ENCODE measurements at places on chromosomes 3 and 15.

DNA sequence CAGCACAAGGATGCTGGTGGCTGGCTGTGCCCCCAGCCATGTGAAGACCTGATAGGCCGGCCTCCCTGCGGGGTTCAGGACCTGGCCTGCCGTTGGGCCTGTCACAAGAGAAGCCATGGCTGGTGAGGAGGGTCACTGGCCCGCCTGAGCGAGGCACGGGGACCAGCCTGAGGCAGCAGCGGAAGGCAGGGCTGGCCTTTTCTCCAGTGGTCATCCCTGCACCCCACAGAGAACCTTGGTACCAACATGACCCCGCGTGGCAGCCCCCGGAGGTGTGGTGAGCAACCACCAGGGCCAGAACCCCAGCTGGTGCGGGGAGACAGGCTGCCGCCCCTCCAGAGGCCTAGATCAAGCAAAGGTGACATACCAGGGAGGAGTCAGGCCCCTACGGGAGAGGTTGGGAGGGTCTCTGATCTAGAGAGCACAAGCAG, 134.1 kb upstream of the MEF2A start:
- no peak for DNase-seq

DNA sequence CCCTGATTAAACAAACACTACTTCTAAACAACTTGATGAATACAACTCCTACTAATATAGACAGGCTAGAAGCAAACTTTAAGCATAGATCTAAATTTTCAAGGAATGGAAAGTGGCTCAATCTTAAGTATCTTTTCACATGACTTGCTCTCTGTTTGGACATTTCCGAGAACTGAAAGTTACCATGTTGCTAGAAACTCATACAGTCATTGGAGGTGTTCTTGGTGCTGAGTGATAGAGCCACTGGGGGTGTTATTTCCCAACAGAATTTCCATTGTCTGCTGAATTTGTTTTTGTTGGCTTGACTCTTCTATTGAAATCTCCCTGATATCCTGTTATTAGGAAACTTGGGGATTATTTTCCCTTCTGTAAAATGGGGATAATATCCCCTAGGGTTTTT, 264.5 kb upstream of the RASGRP1 start:
- no peak for DNase-seq

- DNase-seq: no peak
These were observed 553.8 kb downstream of the MAGI1 start for GRCh38 chr3:65484964-65485363.

- DNase-seq: no peak
These were observed 227.6 kb downstream of the MFSD1 start for GRCh38 chr3:159029306-159030026.

GRCh38 chr3:136008732-136009470, 43.4 kb downstream of the PPP2R3A start:
- DNase-seq: no peak

DNA sequence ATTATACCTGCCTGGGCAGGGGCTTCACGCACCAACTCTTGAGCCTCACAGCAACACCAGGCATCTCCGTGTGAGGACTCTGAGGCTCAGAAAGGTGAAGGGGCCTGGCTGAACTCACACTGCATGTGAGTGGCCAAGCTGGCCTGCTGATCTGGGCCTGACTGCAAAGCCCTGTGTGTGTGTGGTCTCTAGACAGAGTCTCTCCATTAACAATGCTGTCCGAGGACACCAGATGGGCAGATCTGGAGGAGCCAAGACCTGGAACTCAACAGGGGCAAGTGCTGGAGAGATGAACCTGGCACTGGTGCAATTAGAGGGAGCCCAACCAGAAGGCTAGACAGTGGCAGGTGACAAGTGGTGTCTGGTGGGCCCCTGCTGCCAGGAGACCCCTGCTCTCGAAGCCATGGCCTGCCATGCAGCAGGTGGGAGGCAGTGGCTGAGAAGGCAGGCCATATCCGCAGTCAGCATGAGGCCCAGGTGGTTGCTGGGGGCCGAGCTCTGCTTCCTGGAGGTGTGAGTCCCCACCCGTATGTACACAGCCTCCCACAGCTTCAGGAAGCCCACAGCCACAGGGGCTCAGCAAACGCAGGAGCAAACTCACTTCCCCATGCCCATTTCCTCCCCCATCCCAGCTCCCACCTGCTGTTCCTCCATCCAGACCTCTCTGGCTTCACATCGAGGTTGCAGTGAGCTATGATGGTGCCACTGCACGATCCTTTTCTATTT, 39.0 kb downstream of the CYP11A1 start:
- no peak for DNase-seq

- no peak for DNase-seq
These were observed 177.5 kb downstream of the RORA start for GRCh38 chr15:61051569-61052031.

- no peak for DNase-seq
These were observed 409.7 kb downstream of the SOX2 start for GRCh38 chr3:182121401-182121800.

DNA sequence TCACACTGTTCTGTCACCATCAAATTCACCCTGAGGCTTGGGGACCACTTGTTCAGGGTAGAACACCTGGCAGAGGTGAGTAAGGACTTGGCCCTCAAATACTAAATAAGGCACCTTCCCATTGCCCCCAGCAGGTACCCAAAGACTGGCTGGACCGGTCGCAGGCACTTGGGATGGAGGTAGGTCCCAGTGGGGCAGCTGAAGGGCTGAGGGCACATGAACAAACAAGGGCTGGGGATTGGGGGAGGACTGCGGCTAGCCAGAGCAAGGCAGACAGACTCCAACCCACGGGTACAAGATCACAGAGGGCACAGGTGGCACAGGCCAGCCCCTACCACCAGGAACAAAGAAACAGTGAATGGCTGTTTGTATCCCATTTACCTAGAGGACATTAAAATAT, 1.9 kb downstream of the MRPS25 start:
- no peak for DNase-seq

DNA sequence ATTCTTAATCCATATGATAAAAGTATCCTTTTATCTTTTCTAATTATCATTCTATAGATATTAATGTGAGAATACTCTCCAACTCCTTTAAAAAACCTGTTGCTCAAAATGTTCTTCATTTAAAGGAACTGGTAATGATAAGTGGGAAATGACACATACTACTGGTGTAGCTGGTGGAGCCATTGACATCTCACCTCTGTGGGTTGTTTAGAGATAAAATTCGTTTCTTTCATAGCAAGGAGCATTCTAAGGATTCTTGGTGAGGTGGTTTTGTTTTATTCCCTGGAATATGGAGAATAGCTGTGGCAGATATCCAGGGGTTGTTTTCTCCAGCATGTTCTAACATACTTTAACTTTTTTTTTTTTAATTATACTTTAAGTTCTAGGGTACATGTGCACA, 299.8 kb upstream of the THBS1 start:
- DNase-seq: no peak

GRCh38 chr3:17111586-17111985, 226.8 kb downstream of the PLCL2 start:
- DNase-seq: no peak

DNA sequence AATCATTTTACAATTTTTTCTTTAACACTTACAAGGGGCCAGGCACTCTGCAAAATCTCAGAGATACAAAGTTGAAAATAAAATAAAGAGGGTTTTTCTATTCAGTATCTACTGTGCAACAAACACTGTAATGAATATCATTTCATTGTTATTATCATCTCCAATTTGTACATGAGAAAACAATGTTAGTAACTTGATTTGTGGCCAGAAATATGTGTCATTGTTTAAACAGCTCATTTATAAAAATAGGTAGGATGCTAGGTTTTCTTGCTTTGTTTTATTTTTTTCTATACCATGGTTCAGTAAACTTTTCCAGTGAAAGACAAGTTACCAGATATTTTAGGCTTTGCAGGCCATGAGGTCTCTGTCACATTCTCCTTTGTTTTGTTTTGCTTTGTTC, 318.1 kb upstream of the UBE2E2 start:
- no peak for DNase-seq

GRCh38 chr3:87260270-87260669, 16.1 kb downstream of the POU1F1 start:
- DNase-seq: no peak

GRCh38 chr3:4814305-4814903, 164.8 kb upstream of the BHLHE40 start:
- DNase-seq: no peak

DNA sequence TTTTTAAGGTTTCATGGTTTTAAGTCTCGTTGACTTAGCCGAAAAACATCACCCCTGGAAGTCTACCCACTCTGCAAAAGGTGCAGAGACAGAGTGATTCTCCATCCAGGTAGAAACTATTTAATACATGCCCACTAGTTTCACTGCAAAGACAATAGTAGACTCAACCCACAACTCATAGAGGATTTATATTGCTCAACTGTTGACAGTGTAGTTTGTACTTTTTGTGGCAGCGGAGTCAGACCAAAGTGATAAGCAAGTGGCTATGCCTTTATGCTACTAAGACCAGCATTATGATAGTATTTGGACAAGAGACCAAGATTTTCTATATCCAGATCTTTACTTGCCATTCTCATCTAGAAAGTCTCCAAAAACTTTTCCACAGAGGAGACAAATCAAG, 98.8 kb upstream of the ZBTB20 start:
- DNase-seq: no peak

- no peak for DNase-seq
These were observed 44.2 kb downstream of the ZDHHC3 start for GRCh38 chr3:44931791-44932190.

DNA sequence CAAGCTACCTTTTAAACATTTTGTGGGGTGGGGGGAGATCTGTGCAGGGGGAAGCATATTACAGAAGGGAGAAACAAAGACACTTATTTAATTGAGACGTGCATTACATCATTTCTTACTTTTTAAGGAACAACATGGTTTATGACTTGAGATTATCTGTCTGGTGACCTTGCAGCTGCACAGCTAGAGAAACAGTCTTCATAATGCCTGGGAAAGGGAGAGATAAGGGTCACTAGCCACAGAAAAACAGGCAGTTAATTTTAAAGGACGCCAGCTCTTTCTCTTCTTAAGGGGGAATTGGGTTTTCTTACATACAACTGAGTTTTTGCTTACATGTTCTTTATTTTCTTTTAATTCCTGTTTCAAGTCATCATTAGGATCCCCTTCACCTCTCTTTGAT, 147.9 kb downstream of the SST start:
- no peak for DNase-seq
